ENCODE measurements at places on chromosomes 13 and 19.

DNA sequence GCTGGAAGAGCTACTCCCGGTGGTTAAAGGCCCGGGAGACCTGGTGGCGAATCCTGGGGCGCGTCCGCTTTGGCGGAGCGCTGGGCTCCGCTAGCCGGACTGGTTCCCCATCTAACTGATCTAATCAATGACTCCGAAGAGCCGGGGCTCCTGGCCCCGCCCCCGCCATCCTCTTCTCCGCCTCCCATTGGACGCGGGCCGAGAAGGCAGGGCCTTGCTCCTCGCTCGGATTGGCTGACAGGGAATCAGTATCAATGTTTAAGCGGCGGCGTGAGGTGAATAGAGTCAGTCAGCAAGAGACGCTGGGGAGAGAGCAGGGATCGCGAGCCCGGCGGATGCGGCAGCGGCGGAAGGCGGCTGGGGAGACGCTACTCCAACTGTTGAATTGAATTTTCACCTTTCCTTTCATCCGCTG lies 1.7 kb upstream of the PCDH17 start:
- no peak for DNase-seq

GRCh38 chr13:113649212-113649611 lies 8.8 kb downstream of the ATP4B start:
- DNase-seq = no peak

DNA sequence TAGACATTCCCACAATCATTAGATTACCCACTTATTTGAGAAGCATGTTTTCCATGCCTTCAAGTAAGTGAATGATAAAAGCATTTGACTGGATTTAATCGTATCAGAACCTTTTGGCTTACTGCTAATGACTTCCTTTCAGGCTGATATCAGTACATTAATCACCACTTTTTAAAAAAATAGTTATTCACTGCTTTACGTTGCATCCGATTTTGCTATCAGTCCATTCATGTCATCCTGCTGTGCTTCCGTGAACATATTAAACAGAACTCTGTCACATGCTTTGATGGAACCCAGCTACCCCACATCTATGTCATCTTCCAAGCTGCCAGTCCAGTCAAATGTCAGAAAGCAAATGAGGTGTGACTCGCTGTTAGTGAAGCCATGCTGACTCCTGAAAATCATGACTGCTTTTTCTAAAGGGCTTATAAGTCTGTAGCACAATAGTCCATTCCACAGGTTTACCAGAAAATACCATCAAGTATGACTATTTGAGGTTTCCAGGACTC lies 440.9 kb downstream of the IRS2 start:
- DNase-seq = no peak

GRCh38 chr13:102586615-102587014 lies 10.2 kb upstream of the TPP2 start:
- no peak for DNase-seq

GRCh38 chr19:31303262-31303815 lies 45.9 kb downstream of the TSHZ3 start:
- DNase-seq = no peak

DNA sequence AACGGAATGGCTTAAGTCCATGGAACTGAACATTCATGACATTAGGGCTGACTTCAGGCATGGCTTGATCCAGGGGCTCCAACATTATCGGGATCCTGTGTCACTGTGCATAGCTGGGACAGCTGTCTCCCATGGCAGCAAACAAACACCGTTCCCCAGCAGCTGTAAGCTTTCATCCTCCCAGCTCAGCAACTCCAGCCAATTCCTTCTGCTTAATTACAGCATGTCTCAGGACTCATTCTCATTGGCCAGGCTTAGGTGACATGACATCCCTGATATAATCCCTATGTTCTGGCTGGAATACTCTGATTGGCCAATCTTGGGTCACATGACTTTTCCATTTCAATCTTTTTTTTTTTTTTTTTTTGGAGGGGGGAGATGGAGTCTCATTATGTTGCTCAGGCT lies 10.9 kb upstream of the TLE5 start:
- DNase-seq = no peak

GRCh38 chr13:98997738-98998641 lies 20.1 kb upstream of the DOCK9 start:
- no peak for DNase-seq
